ENCODE measurements at places on chromosomes 4 and X.

DNA sequence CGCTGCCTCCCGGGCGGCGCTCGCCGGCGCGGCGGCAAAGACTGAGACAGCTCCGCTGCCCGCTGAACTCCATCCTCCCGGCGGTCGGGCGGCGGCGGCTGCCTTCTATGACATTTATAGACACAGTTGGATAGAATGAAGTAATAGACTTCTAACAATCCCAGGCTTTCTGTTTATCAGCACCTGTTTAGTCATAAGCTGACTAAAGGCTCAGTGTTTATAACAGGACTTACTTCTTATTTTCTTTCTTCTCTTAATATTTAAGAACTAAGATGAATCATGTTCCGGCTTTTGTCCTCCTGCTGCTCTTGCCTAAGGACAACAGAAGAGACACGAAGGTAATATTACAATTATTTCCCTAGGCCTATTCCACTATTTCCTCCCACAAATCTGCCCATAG is 3.9 kb downstream of the ARL13A start:
- no peak for DNase-seq

DNA sequence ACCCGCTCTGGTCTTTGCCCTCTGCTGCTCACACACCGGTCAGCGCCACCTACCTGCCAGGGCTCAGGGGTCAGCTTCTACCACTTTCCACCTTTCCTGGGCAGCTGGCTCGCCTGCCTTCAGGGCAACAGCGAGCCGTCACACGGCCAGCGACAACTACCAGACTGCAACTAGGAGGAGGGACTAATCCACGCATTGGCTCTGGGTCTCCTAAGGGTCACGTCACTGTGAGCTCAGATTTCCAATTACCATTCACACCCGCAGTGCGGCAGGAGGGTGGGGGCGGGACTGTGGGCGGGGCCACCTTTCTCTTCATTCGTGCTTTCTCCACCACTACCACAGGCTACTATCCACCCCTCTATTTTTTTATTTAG is at the start of gene BEX5:
Gene BEX5 (minus strand): TSS at position 172 of the 374 bp plus-strand sequence. CDS start 1,712 bp downstream, outside the sequence.
- DNase-seq, result peak; percentile 11

DNA sequence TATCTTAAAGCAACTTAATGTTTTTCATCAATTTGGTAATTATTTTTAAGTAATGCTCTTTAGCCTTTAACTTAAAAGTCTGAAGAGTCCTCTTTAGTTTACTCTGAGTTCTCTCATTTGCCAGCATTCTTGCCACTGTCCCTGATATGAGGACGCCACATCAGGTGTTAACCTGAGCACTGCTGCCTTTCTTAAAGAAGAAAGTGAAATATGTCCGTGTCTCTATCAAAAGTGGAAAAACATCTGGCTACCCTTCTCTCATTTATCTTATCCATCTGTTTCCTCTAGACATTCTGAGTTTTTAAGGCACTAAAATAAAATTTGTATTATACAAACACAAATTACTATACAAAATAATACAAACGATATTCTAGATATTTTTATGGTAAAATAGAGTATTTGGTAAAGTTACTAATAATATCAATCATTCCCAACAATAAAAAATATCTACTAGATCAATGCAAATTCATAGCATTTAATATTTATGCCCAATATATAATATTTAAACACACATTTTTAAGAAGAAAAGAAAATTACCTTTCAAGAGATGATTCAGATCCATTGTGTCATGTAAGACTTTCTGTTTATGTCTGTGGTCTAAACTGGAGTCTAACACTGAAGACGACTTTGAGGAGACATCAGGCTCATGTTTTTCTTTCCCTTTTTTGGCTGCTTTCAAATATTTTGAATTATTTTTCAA is 14.0 kb downstream of the CFAP97 start:
- no peak for DNase-seq

DNA sequence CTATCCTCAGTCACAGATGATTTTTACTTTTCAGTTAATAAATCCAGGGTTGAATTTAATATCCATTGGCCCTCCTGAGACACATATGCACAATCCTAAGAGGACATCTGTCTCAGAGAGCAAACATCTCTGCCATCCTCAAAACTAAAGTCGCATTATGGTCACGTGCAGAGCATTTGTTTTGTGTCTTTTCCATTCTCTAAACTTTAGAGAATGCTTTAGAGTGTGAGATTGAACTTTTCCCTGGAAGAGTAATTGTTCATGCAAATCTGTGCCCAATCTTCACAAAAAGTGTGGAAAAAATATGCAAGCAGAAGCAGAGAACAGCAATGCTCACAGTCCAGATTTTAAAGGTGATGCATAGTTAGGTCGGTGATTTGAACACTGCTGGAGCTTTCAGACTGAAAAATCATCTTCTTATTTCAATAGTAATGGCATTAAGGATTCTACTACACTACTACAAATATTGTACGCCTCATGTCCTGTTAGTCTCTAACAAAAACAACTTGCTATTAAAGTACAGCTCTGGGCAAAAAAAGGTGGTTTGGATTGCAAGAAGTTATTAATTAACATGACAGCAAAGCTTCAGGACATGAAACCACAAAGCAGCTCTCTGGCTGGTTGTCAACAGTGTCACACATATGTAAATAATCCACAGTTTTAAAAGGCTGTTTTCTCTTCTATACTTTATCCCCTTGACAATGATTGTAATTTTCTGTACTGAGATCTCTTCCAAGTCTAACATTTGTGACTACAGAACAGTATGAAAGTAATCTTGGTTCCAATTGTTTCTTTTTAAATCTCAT is 19.9 kb downstream of the DCHS2 start:
- peak; percentile 7 for DNase-seq

DNA sequence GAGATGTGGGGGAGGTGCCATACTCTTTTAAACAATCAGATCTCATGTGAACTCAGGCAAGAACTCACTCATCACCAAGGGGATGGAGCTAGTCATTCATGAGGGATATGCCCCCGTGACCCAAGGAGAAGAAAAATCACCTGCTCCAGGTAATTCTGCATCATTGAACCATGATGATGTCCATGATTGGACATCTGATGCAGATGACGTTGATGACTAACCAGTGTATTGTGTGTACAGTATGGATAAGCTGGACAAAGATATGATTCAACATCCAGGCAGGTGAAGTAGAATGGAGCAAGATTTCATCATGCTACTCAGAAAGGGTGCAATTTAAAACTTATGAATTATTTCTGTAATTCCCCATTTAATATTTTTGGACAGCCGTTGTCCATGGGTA is 286.4 kb upstream of the SMIM31 start:
- no peak for DNase-seq

DNA sequence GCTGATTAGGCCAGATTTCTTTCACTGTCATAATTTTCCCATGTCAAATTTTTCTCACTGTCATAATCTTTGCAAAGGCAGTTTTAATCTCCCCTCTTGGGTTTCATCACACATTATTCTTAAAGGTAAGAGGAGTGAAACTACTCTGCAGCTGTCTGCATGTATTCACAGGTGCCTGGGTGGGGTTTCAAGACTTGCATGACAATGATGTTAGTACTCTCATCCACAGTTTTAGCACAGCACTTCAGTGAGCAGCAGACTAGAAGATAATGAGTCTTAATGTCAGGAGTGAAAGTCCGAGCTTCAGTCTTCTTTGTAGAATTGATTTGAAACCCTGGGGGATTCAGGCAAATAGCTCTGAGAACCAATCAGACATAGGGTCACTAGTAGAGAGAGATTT is 182.5 kb upstream of the GALNT7 start:
- no peak for DNase-seq

- peak; percentile 23 for DNase-seq
Measured at GRCh38 chrX:110322603-110323002, 4.7 kb upstream of the AMMECR1 start.
